GM23248 (cell line): ENCODE measurements at places on chromosomes 2 and 18.

- DNase-seq = no peak
Observed at GRCh38 chr18:5167831-5168230, 29.2 kb downstream of the AKAIN1 start.

DNA sequence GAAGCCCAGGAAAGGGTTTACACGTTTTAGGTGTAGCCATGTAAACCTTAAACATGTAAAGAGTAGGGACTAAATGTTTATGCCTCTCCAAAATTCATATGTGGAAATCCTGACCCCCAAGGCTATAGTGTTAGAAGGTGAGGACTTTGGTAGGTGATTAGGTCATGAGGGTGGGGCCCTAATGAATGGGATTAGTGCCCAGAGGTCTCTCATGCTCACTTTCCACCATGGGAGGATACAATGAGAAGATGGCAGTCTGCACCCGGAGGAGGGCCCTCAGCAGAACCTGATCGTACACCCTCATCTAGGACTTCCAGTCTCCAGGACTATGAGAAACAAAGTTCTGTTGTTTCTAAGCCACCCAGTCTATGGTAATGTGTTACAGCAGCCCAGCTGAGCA lies 119.6 kb downstream of the TMEM163 start:
- DNase-seq = no peak

DNA sequence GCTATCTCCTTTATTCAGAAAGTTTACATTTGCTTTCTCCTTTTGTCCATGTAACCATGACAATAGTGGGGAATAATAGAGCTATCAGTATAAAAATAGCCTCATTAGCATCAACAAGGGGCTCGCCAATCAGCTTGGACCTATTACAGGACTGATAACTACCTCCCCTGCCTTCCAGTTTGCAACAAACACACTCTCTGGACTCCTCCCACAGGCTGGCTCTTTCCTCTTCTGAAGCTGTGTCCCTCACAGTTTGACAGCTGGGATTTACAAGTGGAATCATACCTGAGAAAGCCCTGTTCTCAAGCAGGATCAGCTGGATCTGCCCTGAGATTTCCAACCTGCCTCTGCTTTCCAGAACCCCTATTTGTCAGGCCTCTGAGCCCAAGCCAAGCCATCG lies 162.5 kb downstream of the GRB14 start:
- no peak for DNase-seq

GRCh38 chr2:20642055-20642971 lies 8.6 kb downstream of the HS1BP3 start:
- DNase-seq = peak; percentile 85

DNA sequence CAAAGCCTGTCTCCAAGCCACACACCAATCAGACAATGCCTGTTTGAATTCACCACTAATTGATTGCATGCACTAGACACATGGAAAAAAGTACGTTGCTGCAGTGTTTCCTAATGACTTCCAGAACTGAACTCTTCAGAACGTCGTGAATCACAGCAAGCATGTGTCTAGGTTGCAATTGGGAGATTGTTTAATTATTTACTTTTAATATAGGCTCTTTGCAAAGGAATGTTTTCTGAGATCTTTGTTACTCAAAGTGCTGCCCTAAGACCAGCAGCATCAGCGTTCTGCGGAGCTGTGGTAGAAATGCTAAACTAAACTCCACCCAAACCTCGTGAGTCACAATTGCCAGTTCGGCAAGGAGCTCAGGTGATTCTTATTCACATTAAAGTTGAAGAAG lies 52.7 kb upstream of the CCDC68 start:
- peak; percentile 34 for DNase-seq

DNA sequence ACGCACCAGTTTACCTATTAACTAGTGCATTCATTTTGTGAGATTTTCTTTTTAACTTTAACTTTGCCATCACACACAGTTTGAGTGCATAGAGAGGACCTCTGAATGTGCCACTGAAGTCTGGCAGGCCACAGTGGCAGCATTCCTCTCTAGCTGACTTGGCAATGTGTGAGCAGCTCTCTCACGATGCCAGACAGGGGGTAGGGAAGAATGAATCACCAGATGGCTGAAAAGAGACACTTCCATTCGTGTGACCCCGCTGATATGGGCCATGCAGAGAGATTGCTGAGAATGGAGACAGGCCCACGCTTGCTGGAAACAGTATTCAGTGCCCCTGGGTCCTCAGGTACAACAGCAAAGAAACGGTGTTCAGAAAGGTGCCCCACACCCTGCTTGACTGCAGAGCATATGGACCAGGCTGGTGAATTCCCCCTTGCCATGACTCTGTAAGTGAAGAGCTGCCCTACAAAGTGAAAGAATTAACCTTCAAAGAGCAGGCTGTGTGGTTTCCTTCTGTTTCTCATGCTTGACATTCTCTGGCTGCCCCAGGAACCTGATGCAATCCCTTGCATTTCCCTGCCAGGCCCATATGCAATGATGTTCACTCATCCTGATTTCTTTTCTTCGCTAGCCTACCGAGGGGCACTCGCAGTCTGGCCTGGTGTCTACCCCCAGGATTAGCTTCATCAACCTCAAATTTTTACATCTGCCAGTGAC lies 236.1 kb downstream of the CDH20 start:
- peak; percentile 76 for DNase-seq

GRCh38 chr2:112093216-112093615 lies 38.1 kb downstream of the TMEM87B start:
- peak; percentile 2 for DNase-seq

DNA sequence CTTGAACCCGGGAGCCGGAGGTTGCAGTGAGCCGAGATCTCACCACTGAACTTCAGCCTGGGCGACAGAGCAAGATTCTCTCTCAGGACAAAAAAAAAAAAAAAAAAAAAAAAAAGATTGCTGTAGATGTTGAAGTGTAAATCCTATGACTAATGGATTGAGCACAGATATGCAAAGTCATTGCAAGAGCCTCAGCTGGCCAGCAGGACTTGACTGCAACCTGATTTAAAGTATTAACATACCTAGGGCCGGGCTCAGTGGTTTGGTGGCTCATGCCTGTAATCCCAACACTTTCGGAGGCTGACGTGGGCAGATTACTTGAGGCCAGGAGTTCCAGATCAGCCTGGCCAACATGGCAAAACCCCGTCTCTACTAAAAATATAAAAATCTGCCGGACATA lies 103.4 kb upstream of the MSH2 start:
- DNase-seq = peak; percentile 92

DNA sequence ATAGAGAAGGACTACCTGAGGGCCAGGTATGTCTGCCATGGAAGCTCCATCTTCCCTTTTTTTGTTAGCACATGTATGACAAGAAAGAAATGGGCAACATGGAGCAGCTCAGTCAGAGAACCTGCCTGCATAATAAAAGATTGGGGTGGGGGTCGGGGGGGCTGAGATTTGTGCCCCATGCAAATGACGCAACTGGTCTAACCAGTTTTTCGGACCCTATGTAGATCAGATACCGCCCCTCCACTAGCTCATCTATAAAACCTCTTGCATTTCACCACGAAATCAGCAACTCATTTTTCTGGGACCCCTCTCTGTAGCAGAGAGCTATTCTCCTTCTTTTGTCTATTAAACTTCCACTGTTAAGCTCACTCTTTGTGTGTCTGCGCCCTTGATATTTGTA lies 657.2 kb downstream of the ERBB4 start:
- DNase-seq = no peak

DNA sequence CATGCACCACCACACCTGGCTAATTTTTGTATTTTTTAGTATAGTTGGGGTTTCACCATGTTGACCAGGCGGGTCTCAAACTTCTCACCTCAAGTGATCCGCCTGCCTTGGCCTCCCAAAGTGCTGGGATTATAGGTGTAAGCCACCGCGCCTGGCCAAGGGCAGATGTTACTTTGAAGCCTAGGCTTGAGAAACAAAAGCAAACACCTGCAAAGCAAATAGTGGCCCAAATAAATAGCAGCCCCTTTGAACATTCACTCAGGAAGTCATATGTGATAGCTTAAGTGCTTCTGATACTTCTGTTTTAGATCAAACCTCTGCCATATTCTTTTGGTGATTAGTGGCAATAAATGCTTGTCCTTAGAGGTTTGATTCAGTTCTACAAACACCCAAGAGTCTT lies 404.5 kb upstream of the SMIM21 start:
- no peak for DNase-seq

- no peak for DNase-seq
Observed at GRCh38 chr2:38129481-38129880, 53.5 kb upstream of the CYP1B1 start.

- no peak for DNase-seq
Observed at GRCh38 chr18:6495536-6495935, 80.8 kb upstream of the L3MBTL4 start.

- no peak for DNase-seq
Observed at GRCh38 chr2:117071556-117072102, 742.9 kb upstream of the DDX18 start.

GRCh38 chr2:43616967-43617680 lies 19.9 kb upstream of the PLEKHH2 start:
- DNase-seq = no peak

GRCh38 chr2:68762665-68763064 lies 28.1 kb downstream of the ARHGAP25 start:
- no peak for DNase-seq

DNA sequence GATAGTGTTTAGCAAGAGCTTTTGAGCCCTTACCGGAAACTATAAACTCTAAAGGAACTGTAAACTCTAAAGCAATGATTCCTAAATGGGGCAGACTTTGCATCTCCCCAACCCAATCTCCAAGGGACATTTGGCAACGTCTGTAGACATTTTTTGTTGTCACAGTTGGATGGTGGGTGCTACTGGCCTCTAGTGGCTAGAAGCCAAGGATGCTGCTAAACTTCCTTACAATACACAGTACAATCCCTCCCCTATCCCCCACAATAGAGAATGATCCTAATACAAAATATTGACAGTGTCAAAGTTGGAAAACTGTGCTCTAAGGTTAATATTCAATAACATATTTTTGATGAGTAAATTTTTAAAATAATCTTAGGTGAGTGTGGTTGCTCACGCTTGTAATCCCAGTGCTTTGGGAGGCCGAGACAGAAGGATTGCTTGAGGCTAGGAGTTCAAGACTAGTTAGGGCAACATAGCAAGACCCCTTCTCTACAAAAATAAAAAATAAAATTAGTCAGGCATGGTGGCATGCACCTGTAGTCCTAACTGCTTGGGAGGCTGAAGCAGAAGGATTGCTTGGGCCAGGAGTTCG lies 66.7 kb downstream of the PTPN4 start:
- peak; percentile 55 for DNase-seq
